ENCODE measurements at places on chromosomes 5 and 9.
A peak's percentile ranks its signal among the peaks of the same experiment; 100 is the strongest.

DNA sequence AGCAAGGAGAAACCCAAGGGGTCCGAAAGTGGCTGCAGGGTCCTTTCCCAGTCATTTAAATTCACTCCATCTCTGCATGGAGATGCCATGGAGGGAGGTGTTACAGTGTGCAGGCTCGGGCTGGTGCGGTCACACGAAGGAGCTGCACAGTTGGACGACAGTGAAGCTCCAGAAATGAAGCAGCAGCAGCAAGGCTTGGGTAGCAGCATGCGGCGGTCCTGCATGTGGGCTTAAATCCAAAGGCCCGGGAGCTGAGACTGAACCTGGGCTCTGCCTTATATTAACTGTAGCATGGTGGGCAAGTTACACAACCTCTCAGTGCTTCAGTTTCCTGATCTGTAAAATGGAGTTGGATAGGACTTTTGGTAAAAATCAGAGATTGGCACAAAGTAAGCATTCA, 51.4 kb downstream of the APBA1 start:
- DNase-seq, result no peak

DNA sequence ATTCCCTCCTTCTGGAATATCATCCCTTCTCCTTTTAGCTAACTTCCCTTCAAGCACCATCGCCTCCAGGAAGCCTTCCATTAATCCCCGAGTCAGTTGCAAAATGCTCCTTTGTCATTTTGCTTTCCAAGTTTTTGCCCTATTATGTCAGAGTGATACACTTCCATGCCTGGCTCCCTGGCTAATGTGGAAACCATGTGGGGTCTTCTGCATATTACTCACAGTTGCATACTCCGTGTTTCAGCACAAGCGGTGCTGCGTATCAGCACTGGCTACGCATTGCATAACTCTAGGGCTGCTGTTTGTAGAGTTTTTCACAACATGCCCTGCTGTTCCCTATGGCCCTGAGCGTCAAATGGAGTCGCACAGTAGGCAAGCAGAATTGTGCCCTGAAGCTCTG, 1.9 kb downstream of the TEX53 start:
- DNase-seq, result no peak

- DNase-seq, result no peak
Observed at GRCh38 chr5:168637281-168637680, 58.1 kb upstream of the PANK3 start.

GRCh38 chr5:94467346-94467953, 151.0 kb downstream of the KIAA0825 start:
- DNase-seq, result no peak

- DNase-seq, result peak; percentile 37
Observed at GRCh38 chr5:55904152-55904551, 53.0 kb downstream of the IL31RA start.

DNA sequence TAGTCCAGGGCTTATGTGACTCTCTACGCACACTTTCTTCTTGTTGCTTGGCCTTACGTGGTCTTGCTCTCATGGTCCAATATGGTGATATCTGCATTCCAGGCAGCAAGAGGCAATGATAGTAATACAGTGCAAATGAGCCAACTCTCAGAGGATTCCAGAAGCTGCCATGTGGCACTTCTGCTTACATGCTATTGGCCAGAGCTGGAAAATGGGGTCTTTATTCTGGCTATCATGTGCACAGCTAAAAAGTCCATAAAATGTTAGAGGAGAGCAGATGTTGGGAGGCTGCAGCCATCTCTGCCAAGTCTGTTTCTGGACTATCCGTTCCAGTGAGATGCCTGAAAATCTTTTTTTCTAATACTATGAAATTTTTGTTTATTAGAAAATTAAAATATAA, 2.9 kb upstream of the SEPTIN8 start:
- no peak for DNase-seq

DNA sequence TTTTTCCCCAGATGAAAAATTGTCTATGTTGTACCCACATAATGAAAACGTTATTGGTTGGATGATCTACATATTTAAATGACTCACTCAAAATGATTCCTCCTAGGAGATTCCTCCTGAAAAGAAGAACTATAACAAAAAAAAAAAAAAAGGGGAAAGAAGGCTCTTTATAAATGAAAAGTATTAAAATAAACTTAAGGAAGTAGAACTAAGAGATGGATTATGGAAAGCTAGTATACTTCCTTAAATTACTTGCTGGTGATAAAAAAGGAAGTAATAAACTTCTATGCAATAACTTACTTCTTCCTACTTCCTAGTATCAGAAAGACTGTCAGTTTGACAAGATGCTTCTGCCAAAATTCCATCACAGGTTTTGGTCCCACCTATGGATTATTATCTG, 1087.7 kb downstream of the CDH12 start:
- DNase-seq, result no peak

- no peak for DNase-seq
Observed at GRCh38 chr9:134759913-134760312, 118.3 kb downstream of the COL5A1 start.

- peak; percentile 94 for DNase-seq
Observed at GRCh38 chr5:172417983-172418630, 36.2 kb downstream of the SH3PXD2B start.

Measured in astrocyte of the cerebellum (primary cell).